ENCODE measurements at places on chromosomes 5 and 9. TPM values are rescaled to one million over a fixed set of nuclear protein-coding genes. Genes with fewer than 3 reads are reported as not detected.

SMIM3 gene
- total RNA-seq: 17.9 TPM

- no peak for DNase-seq
- no peak overlapping the region for H3K27ac ChIP-seq
- no peaks in the 10 kb centered on the region for H3K36me3 ChIP-seq
- H3K4me3 ChIP-seq: no peak overlapping the region
- H3K27me3 ChIP-seq: no peaks in the 10 kb centered on the region
- peaks cover 1% of the 10 kb centered on the region for H3K4me1 ChIP-seq
Measured at GRCh38 chr5:10588779-10589447, 25.0 kb downstream of the ANKRD33B start.

PCDHB5 gene
- 0.97 TPM for total RNA-seq

FBP2 gene
- 48.4 TPM for total RNA-seq

DNA sequence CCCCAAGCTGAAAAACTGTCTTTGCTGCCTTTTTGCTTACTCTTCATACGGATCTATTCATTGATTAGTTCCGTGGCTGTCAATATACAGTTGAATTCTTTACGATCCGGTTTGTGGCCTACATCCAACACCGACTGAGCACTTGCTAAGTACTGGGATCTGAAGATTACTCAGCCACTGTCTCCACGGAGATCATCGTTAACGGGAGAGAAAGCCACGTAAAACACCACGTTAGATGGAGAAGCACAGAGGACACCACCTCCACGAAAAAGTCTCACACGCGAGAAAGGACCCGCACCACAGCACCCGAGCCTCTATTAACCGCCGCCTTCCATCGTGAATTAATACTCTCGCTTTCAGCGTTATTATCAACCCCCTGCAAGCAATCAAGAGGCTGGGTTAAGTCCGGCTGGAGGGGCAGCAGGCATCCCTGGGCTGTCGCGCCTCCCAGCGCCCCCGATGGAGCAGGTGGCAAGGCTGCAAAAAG lies 650 bp downstream of the ELP1 start:
- H3K4me1 ChIP-seq: peaks cover 16% of the 10 kb centered on the region
- H3K27me3 ChIP-seq: no peaks in the 10 kb centered on the region
- DNase-seq: peak; percentile 11

NUTM2F gene
- not detected for total RNA-seq

- peak overlapping the region; percentile 60 for H3K4me3 ChIP-seq
- H3K4me1 ChIP-seq: peaks cover 98% of the 10 kb centered on the region
- peak; percentile 89 for DNase-seq
- H3K36me3 ChIP-seq: no peaks in the 10 kb centered on the region
- no peaks in the 10 kb centered on the region for H3K27me3 ChIP-seq
- peak overlapping the region; percentile 98 for H3K27ac ChIP-seq
Measured at GRCh38 chr5:139660105-139660922, 12.2 kb downstream of the CXXC5 start.
